Osteoblast (primary cell): ENCODE measurements at places on chromosomes 6 and 20. TPM values are rescaled to one million over a fixed set of nuclear protein-coding genes. Genes with fewer than 3 reads are reported as not detected.

Gene GPLD1
- total RNA-seq, result 0.72 and 0.88 TPM in 2 replicates

Gene EDN3
- not detected in 2 replicates for total RNA-seq

Gene FAM162B
- 0.36 TPM in 1 of 2 replicates, not detected in the other for total RNA-seq

Gene LY6G5C
- 0.59 and 0.72 TPM in 2 replicates for total RNA-seq

Gene SNX9
- total RNA-seq, result 147 and 177 TPM in 2 replicates

Gene TRIM39
- 12.1 and 14.5 TPM in 2 replicates for total RNA-seq

Gene MAPK14
- 86.0 and 90.5 TPM in 2 replicates for total RNA-seq

Gene ROS1
- 0.59 and 1.4 TPM in 2 replicates for total RNA-seq

Gene ADAM33
- total RNA-seq, result 3.5 and 11.2 TPM in 2 replicates

DNA sequence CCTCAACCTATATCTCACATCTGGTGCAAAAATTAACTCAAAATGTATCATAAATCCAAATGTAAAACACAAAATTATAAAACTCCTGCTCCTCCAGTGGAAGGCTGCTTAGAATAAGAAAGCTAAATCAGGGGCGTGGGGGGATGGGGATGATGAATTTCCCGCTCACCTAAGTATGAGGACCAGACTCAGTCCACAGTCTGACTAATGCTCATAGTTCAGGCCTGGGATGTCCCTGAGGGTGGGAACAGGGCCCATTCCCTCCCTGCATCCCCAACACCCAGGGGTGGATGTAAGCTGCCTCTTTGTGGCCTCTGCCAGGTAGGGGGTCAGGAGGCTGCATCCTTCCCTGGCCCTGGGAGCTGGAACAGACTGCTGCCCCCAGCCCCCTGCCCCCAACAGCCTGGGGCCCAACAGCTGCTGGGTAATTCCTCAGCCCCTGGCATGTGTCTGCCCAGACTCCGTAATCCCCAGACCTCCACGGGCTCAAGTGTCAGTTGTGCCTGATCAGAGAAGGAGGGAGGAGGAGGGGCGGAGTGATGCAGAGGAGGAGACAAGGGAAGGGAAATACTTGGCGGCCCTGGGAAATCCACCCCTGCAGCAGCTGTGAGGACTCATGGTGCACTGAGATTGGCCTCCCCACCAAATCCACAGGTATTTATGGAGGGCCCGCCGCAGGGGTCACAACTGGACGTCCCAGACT, 224.5 kb downstream of the PREX1 start:
- DNase-seq, result no peak

DNA sequence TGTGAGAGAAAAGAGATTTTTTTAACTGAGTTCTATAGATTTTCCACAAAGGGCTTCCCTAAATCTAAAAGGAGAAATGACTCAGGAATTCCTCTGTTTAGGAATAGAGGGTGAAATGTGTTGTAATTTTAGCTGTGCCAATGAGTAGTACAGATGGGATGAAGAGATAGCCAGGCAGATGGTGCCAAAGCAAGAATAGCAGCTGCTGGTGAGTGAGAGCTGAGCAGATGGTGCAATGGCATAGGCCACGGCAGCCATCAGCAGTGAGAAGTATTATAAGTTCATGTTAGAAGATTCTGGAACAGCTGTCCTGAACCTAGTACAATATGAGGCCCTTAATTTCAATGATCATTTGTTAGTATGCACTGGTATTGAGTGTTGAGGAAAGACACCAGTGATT, 40.2 kb upstream of the CRISP1 start:
- DNase-seq, result no peak

DNA sequence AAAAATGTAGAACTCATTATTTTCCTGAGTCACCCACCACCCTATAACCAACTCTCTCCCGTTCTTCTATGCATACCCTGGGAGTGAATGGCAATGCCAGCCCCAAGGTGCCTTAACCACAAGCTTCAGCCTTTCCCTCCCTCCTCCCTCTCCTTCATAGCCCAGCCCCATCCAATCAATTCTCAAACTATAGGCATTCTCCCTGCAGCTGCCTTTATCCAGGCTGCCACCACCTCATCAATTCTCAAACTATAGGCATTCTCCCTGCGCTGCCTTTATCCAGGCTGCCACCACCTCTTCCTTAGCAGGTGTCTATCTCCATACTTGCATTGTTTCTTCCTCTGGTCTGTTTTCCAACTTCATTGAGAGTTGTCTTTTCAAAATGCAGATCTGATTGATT, 77.1 kb downstream of the PLEKHG1 start:
- no peak for DNase-seq

- DNase-seq, result no peak
Measured at GRCh38 chr6:154427446-154427845, 70.8 kb upstream of the IPCEF1 start.

- DNase-seq, result no peak
Measured at GRCh38 chr6:167828325-167828956, 1.7 kb downstream of the AFDN start.

GRCh38 chr6:166708460-166708859, 81.4 kb upstream of the RPS6KA2 start:
- no peak for DNase-seq

GRCh38 chr6:112881828-112882780, 535.0 kb downstream of the RFPL4B start:
- DNase-seq, result peak; percentile 26

DNA sequence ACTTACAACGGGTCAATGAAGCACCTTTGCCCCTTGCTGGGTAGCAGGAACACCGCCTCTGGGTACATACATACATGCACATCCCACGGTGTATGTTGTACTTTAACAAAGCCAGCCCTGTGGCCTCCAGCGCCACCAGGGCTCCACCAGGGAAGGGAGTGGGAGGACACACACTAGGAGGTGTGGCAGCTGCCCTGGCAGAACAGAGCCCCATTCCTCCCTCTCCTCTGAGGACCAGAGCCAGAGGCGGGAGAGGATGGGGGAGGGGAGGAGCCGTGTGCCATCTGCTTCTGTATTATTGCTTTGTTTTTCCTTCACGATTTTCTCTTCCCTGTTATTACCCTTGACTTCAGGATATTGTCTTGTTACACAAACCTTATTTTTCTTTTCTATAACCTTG, 105.8 kb upstream of the TRAF3IP2 start:
- no peak for DNase-seq

GRCh38 chr20:4170621-4171537, 155.5 kb upstream of the RNF24 start:
- DNase-seq, result peak; percentile 78

DNA sequence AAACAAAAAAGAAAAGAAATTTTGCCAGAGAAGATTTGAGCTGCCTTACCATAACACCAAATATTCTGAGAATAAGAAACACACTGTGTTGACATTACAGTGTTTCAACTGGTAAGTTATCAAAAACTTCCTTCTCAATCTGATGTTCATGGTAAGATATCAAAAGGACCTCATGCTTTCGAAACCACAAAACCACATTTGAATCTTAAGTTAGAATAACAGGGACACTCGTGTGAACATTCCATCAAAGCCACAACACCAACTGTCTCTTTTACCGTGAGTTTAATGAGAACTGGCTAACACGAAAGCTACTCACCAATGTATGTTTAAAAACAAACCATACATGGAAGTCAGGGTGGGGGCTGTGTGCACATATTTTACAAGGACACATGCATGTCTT, 73.0 kb upstream of the OPRM1 start:
- DNase-seq, result no peak

GRCh38 chr6:134317471-134318131, at the start of gene SGK1:
TSS of gene SGK1 (minus strand) at chr6:134318112. CDS start at chr6:134317460, 652 bp downstream.
- DNase-seq, result no peak

- DNase-seq, result no peak
Measured at GRCh38 chr6:75850026-75850833, 101.2 kb downstream of the MYO6 start.

GRCh38 chr6:112296694-112297093, 42.3 kb upstream of the LAMA4 start:
- DNase-seq, result no peak

DNA sequence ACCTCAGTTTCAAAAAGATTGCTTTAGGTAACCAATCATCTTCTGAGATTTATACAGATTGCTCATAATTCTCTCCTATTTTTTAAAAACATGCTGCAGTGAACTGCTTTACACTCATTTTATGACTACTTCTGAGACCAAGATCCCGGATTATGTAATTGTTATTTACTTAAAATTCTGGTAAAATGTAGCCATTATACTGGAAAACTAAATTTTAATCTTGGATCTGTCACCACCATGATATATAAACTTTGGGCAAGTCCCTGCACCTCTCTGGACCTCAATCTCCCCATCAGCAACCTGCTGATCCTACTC, 477 bp upstream of the PROCR start:
- DNase-seq, result no peak

DNA sequence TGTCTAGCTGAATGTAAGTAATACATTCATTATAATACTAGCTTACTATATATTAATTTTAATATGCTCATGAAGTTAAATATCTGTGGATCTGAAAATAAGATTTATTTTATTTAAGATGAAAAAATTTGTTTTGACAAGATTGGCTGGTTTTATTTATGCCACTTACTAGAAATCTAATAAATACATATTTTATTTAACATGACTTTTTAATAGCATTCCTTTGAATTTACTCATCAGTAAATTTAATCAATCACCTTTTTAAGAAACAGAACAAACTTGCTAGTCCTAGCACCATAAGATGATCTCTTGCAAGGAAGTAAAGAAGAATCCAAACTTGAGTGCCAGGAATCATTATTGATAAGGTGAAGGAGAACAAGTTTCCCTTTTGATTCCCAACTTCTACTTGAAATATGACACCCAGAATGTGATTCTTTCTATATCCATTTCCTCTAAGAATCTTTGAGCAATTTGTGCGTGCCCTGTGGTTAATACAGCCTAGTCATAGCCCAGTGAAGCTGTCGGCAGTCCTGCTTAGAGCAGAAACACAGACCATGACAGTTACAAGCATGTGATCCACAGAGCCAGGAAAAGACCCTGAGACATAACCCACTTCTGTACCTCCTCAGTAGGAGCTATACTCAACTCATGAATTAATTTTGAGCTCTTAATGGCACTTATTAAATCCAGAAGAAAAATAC, 282.3 kb upstream of the QKI start:
- DNase-seq, result no peak

DNA sequence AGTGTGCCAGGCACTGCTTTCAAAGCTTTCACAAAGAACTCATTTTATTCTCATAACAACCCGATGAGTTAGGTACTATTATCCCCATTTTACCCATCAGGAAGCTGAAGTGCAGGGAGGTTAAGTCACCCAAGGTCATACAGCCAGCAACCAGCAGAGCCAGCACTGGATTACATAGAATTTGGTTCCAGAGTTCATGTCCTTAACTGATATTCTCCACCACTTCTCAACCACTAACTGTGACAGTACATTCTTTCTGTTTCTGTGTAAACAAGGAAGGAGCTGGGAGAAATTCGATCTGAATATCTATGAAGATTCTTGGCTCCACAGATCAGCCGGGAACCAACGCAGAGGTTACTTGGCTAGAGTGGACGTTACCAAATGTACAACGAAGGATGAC, 98.0 kb downstream of the KIF16B start:
- no peak for DNase-seq

- DNase-seq, result peak; percentile 83
Measured at GRCh38 chr6:5085648-5086293, 630 bp downstream of the PPP1R3G start.

DNA sequence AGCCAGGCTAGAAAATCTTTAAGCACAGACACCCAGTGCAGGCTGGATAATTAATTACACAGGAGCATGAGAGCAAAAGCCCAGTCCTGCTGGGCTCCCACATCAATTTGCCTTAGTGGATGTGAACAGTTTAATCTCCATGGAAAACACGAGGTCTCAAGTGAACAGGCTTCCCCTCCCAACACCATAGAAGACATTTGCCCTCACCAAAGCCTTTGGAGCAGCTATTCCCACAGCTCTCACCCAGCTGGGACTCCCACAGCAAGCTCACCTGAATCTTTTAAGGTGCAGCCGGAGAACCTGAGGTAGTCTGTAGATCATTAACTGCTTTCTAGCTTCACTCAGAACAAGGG, 12.0 kb downstream of the TOMM6 start:
- DNase-seq, result no peak

GRCh38 chr20:43825051-43825402, 89.6 kb upstream of the TOX2 start:
- no peak for DNase-seq

GRCh38 chr6:8047541-8048292, 16.5 kb downstream of the BLOC1S5 start:
- peak; percentile 67 for DNase-seq

- DNase-seq, result no peak
Measured at GRCh38 chr6:111750753-111751673, 122.2 kb downstream of the FYN start.

DNA sequence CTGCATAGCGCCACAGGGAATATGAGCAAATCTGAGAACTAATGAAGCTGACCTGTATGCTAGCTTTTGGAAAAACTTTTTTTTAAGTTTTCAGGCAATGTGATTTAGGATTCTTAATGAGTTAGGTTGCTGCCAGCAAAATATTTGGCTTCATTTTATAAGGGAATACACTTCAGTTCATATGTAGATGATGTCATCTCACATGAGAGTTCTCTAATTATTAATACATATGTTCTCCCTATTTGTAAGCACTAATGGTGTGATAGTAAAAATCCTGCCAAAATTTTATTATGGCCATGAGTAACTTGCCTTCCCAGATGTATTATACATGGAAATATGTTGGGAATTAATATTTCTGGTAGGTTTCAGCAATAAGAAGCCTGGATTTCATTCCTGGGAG, 573.8 kb downstream of the EPM2A start:
- DNase-seq, result no peak

- DNase-seq, result peak; percentile 90
Measured at GRCh38 chr20:63978319-63979228, 868 bp downstream of the SAMD10 start.

DNA sequence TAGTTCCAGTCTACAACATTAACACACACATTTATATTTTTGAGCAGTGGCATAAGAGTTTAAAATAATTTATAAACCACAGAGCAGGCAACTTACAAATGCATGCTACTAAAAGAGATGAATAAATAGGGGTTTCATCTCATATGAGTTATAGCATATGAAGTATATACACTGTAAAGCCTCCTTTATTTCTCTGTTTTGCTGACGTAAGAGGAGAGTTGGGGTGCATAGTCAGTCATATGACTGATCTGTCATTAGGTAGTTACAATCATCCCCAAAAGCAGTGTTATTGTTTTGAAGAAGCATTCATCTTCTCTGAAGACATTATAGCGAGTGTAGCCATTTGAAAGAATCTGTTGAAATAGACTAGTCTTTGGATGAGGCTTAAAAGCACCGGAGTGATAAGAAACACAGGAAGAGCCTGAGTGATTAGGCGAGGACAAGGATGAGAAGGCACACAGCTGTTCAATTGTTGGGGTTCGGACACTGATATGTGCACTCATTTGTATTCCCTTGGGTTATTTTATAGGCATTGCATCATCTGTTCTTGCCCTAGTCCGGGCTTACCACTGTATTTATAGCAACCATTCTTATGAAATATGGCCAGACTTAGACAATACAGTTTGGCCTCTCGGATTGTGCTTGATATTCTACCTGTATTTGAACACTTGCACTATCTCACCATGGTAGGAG, 325.7 kb downstream of the SAMD5 start:
- no peak for DNase-seq

GRCh38 chr20:16243470-16243869, 329.8 kb downstream of the KIF16B start:
- DNase-seq, result no peak

GRCh38 chr20:3757268-3757667, 10.3 kb downstream of the ADISSP start:
- peak; percentile 22 for DNase-seq
